ENCODE measurements at places on chromosomes 7 and 10. TPM values are rescaled to one million over a fixed set of nuclear protein-coding genes. Genes with fewer than 3 reads are reported as not detected.
A peak's percentile ranks its signal among the peaks of the same experiment; 100 is the strongest.

- no peak for DNase-seq
Observed at GRCh38 chr7:40243076-40243475, 108.3 kb downstream of the SUGCT start.

DNA sequence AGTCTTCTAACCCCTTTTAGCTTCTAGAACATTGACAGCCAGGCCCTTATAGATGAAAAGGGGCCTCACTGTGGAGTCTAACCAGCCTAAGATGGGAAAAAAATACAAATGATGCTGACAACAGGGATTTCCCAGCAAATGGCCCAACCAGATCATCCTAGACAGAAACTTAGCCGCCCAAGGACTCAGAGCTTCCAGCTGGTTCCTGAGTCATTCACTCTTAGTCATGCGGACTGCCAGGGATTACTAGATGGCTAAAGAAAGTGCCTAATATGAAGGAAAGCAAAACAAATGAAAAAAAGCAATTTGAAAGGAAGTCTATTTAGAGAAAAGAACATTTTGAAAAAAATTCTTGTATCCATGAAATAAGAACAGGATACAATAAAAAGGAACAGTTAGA lies 23.7 kb downstream of the TSPAN14 start:
- DNase-seq = no peak

IL6 gene
- total RNA-seq = not detected

DNA sequence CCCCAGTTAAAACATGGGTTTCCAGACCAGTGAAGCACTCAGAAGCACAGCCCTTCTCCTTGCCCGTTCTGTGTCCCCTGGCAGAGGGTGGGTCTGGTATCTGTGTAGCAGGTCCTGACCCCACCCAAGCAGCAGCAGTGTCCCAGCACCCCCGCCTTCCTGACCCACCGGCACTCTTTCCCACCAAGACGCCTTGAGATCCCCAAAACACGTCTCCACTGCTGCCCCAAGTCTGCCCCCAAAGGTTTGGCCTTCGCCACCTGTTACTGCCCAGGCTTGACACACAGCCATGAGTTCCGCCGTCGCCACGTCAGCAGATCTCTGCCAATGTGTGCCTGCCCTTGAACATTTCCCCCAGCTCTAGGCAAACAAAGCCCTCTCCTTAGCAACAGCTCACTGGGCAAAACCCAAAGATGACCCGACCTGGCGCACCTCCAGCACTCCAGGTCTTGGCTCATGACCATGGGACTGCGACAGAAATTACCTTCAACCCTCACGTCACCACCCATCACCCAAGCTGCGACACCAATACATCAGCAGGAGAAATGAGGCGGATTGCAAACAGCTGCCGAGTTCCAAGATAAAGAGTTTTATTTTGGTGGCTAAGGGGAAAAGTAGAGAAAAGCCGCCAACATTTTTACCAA lies 75.6 kb downstream of the CTBP2 start:
- DNase-seq = peak; percentile 6

- DNase-seq = no peak
Observed at GRCh38 chr10:84298057-84298456, 30.3 kb upstream of the CCSER2 start.

DNA sequence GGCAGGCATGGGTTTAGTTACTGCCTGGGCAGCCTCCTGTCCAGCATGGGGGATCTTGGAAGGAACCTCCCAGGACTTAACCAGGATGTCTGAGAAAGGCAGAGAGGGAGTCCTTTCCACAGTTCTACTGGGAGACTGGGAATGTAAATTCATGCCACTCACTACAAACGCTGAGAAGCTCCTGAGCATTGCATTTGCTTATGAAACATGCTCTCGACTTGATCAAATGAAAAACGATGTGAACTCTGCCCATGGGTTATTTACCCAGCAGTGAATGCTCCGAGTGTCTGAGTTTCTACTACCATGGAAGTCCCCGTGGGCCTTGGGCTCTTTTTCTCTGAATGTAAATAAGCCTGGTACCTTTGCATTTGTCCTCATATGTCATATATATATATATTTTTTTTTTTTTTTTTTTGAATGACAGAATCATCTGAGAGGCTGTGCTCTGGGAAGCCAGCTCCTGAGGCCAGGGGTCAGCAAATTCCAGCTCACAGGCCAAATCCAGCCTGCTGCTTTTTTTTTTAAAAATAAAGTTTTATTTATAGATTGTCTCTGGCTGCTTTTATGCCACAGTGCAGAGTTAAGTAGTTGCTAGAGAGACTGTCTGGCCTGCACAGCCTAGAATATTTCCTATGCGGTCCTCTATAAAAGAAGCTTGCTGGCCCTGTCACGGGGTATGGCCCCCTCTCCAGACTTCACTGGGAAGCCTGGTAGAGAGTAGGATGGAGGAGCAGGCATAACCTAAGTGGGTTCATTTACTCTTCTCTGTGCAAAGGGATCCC lies 21.4 kb upstream of the RAPGEF5 start:
- peak; percentile 96 for DNase-seq

HOGA1 gene
- 18.8 TPM for total RNA-seq

Measured in HepG2 (cell line).